B cell (primary cell): ENCODE measurements at places on chromosomes 7 and 10. TPM values are rescaled to one million over a fixed set of nuclear protein-coding genes. Genes with fewer than 3 reads are reported as not detected.

DNA sequence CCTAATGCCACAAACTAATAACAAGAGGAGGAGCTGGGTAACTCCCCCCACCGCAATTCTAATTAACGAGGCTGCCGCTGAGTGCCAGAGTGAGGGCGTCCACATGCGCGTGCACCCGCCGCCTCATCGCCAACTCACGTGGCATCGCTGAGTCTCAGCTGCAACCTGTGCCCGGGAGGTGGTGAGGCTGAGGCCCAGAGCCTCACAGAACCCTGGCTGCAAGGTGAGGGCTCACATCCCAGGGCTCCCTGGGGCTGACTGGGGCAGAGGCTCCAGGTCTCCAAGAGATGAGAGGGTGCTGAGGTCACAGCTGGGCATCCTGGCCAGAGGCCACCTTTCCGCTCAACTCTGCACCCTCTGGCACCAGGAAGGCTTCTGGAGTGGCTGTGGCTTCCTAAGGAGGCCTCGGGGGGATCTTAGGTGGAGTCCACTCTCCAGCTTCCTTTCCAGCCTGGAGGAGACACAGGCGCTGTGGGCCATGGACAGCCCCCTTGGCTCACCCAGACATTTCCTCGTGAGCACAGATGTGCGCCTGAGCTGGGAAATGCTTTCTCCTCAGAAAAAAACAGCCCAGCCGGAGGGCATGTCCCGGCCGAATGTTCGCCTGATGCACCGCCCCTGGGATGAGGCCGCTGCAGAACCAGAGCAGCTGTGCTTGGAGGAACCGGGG, 242.6 kb downstream of the MAD1L1 start:
- DNase-seq: no peak
- no peak overlapping the region for H3K27ac ChIP-seq
- peaks cover 2% of the 10 kb centered on the region for H3K36me3 ChIP-seq
- no peaks in the 10 kb centered on the region for H3K4me1 ChIP-seq

DNA sequence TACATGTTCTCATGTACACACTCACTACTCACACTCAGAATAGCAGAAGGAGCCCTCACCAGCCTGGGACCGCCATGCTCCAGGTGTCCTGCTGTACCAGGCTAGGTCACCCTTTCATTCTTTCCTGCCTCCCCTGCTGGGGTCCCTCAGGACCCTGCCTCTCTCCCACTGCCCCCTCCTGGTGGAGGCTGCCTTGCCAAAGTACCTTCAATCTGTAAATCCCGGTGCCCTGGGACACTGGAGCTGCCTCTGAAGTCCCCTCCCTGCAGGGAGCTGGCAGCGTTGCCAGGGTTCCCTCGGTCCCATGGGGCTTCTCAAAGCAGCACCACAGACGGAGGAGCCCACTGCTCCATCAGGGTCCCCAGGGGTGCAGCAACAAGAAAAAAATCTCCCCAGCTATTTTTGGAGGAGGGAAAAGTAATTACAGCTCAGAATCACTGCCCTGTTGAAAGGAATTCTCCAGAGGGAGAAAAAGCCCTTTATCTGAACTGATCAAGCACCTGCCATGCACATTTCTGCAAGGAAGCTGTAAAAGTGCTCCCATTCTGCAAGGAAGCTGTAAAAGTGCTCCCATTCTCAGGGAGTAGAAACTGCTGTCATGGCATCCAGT, 259.9 kb downstream of the PTPRN2 start:
- no peaks in the 10 kb centered on the region for H3K36me3 ChIP-seq
- H3K27ac ChIP-seq: no peak overlapping the region
- H3K4me3 ChIP-seq: no peak overlapping the region

DNA sequence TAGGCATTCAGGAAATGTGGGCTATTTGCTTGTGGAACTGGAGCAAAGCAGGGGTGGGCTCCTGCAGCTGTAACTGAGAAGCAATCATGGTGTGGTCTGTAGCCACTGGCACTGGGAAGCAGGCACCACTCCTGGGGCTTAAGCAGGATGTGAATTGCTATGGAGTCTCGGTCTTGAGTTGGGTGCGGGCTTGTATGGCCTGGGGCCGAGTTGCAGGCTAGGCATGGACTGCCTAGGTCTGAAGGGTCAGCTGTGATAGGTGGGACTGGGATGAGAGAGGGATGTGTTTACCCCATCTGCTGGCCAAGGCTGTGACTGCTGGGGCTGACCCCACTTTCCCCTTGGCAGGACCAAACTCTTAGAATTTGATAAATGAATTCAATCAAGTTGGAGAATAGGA, 43.0 kb downstream of the ADCY1 start:
- H3K4me3 ChIP-seq: no peak overlapping the region
- H3K36me3 ChIP-seq: no peaks in the 10 kb centered on the region
- no peak for DNase-seq

Gene GDF2
- not detected in 2 replicates for polyA plus RNA-seq

Gene CFAP69
- polyA plus RNA-seq: 0.10 TPM in 1 of 2 replicates, not detected in the other

Gene AKR1C3
- 0.28 and 0.45 TPM in 2 replicates for polyA plus RNA-seq
